ENCODE measurements at places on chromosomes 12 and 14. TPM values are rescaled to one million over a fixed set of nuclear protein-coding genes. Genes with fewer than 3 reads are reported as not detected.

NRIP2 gene
- total RNA-seq = not detected

ADAM21 gene
- total RNA-seq = not detected

HOXC9 gene
- not detected for total RNA-seq

FAM181A gene
- not detected for total RNA-seq

DNA sequence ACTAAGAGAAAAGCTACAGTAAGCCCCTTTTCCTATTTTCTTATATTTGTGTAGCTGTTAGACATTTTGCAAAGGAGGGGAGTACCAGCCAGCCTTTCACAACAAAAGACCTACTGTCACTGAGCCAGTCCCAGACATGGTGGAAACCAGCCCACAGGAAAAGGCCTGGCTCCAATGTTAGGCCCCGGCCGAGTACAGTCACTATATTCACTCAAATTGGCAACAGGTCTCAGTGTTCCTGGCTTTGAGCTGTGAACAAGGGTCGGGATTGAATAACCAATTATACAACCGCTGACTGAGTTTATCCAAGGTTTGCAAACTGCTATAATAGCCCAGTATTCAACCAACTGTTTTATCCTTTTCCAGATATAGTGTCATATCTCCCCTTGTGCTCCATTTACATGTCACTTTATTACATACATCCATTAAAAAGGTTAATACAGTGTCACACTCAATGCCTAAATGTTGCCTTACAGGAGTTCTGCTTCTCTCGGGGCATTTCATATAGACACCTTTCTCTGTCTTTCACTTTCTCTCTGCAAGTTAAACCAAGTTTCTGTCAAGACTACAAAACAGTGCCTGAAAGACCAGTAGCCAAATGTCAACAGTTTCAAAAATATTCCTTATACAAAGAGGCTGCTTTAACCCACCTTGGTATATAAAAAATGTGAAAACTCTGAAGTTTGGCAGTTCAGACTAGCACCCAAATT is 178.1 kb downstream of the SOX5 start:
- no peak for DNase-seq

GRCh38 chr14:51285120-51285519 is 45.1 kb downstream of the TMX1 start:
- DNase-seq = no peak

DNA sequence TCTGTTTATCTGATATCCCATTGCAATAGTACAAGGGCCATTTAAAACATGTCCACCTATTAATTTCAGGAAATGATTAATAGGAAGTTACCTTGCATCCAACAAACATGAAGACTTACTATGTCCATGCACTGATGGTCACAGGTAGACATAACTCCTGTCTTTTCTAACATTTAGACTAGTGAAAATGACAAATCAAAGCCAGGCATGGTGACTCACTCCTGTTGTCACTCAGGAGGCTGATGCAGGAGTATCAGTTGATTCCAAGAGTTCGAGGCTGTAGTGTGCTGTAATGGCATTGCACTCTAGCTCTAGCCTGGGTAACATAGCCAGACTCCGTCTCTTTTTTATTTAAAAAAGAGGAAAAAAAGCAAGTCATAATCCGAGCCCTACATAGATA is 14.8 kb downstream of the HSP90B1 start:
- no peak for DNase-seq

GRCh38 chr12:116799955-116800354 is 61.8 kb downstream of the RNFT2 start:
- DNase-seq = no peak

DNA sequence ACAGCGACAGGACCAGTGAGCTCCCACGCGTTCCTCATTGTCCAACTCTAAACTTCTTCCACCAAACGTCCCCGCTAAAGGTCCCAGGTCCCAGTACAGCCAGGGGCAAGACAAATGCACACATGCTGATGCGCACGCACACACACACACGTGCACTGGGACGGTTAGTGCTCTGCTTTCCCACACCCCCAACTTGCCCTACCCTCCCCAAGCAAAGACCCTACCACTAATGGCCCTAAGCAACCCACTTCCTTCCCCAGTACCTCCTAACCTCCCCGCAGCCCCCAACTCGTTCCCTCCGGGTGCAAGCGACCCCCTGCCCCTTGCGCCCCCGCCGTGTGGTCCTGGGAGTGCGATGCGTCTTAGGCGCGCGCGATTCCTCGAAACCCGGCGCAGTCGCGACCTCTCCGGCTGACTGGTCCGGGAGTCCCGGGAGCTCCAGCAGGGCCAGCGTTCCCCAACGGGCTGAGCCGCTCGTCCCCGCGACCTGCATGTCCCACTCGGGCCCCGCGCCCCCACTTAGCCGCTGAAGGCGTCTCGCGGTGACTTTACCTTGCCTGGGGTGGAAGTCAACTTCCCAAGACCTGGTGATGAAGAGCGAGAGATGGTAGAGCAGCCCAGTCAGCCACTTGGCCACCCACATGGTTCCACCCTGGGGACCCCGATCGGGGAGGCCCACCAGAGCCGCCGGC is 578 bp downstream of the ADAMTS20 start:
- DNase-seq = no peak

GRCh38 chr14:61025251-61026223 is 44.5 kb downstream of the SLC38A6 start:
- peak; percentile 54 for DNase-seq

GRCh38 chr12:94149119-94149780 is 873 bp downstream of the PLXNC1 start:
- DNase-seq = peak; percentile 52

- DNase-seq = no peak
Observed at GRCh38 chr12:114406984-114407841, 1.3 kb upstream of the TBX5 start.

GRCh38 chr14:95741781-95742180 is 27.9 kb upstream of the TCL1A start:
- no peak for DNase-seq

DNA sequence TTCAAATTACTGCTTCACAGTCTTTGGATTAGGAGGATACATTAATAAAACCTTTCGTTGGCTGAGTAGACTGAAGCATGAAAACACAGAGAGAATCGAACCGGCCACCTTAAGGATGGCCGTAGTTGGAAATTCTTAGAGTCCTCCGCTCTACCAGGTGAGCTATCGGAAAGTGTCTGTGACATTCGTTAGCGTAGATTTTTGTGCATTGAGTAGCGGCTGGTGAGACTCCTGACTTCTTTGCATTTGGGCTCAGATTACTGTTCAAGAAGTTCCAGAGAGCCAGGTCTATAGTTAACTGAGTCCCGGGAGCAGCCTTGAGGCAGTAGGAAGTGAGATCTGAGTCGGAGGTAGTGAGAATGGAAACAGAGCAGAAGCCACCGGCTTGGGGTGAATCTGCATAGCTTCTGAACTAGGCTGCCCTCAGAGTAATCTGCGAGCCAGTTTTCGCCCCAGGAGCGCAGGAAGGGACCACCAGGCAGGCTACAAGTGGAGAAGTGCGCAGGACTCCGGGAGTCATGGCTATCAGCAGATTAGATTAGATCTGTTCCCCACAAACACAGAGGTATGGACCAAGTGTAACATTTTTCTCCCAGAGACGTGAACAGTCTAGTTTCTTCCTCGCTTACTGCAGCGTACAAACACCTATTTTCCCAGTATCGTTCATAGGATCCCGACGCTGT is 11.0 kb downstream of the OR6S1 start:
- DNase-seq = peak; percentile 45

DNA sequence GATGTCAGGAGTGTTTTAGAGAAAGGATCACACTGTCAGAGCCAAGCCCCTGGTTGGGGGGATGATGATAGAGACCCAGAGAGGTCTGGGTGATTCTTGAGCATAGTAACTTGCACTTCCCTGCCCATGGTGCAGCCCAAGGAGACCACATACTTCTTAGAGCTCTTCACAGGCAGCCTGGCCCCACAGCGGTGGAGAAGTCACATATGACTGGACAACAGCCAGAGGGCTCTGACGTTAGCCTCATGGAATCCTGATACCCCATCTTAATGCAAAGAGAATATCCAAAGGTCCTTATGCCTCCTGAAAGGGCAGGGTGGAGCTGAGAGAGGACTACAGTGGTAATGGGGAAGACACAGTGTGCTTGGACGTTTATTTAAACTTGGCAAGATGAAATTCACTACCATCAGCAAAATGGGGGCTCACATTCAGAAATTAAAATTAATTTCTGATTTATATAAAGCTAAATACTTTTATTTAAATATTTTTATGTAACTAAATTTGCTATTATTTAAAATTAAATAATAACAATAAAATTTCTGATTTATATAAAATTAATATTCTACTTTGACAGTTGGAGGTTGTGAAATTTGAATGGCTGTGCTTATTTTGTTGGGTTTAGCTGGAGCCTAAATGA is 131.3 kb downstream of the KTN1 start:
- DNase-seq = no peak

DNA sequence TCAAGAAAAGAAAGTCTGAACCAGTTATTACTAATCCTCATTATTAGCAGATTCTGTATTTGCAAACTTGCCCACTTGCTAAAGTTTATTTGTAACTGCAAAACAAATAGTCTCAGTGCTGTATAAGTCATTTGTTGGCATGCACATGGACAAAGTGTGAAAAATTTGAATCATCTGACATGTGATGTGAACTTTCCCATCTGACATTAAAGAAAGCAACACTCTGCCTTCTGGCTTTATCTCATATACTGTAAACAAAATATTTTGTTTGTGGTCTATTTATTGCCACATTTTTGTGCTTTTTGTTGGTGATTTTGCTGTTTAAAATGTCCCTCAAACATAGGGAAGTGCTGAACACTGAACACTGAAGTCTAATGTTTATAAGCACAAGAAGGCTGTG is 513.8 kb downstream of the RPL10L start:
- DNase-seq = no peak

GRCh38 chr14:60357551-60358149 is 108.6 kb downstream of the PPM1A start:
- DNase-seq = no peak

GRCh38 chr12:76547526-76547925 is 12.0 kb downstream of the OSBPL8 start:
- DNase-seq = no peak

DNA sequence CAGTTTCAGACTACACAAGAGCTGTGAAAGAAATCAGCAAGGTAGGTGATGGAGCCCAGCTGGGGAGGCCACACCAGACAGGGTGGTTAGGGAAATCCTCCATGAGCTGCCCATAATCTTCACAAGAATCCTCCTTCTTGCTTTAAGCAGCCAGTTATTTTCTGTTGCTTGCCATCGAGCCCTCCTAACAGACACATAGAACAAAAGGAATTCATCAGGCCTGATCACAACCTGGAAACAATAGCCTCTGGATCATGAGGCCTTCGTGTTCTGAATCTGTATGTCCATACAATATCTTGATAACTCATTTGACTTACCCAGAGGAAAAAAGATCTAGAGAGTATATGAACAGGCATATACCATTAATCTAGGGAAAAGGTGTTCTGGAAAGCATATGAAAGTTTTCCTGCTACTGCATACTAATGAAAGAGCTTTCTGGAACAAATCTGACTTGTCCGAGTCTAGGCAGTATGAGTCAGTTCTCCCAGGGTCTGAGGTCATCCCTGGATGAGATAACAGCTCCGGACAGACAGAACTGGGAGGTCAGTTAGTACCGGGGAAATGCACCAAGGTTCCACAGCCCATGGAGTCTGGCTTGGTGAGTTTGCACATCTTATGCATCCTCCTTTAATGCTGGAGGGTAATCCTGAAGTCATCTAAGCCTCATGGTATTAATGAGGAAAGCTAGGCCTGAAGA is 52.8 kb upstream of the ELK3 start:
- no peak for DNase-seq

Measured in transverse colon (tissue), 4 donors.